ENCODE measurements at places on chromosomes 5 and 9.
A peak's percentile ranks its signal among the peaks of the same experiment; 100 is the strongest.

DNA sequence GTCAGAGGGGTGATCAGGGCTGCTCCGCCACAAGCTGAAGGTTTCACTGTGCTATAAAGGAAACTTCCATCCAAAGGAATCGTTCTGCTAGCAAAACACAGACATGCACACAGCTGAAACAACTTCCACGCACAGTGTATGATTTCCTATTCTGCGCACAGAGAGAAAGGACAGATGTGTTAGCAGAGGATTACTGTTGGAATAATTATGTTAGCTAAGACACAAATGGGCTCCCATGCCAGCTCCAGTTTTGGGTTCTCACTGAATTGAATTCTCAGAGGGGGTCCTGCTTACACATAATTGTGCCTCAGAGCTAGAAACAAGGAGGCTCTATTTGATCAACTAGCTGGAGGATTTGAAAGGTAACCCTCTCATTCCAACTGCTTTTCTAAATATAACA lies 352.4 kb downstream of the IRX2 start:
- no peak for DNase-seq

DNA sequence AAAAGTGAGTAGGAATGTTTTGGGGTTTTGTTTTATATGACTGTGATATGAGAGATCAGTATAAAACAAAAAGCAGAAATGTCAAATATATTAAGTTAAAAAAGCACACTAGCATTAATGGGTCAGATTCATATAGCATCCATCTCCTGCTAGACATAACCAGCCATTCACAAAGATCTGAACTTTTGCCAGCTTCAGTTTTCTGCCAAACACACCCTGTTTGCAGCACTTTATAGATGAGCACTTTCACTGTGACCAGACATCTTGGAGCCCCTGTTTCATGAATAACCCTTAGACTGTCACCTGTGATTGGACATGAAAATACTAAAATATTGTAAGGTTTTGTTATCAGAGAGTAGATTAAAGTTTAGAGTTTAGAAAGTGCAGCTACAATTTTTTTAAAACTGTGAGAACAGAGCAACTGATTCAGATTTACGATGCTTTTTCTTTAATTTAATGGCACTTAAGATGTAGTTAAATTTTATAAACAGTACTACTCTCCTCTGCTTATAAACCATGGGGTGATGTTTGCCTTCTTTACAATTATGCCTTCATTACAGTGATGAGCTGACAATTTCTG lies 142.6 kb downstream of the KCTD16 start:
- no peak for DNase-seq

- no peak for DNase-seq
Measured at GRCh38 chr9:135204177-135204576, 116.7 kb downstream of the OLFM1 start.

DNA sequence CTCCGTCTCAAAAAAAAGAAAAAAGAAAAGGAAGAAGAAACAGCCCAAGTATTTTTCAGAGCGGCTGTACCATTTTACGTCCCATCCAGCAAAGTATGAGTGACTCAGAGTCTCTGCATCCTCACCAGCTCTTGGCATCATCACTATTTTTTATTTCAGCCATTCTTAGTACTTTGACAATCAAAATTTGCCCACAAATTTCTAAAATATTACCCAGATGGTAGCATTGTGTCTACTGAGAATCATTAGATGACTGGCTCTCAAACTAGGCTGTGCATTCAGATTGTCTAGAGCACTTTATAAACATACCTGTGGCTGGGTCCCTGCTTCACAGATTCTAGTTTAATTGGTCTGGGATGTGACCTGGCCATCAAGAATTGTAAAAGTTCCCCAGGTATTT lies 21.6 kb upstream of the MELK start:
- DNase-seq: no peak

DNA sequence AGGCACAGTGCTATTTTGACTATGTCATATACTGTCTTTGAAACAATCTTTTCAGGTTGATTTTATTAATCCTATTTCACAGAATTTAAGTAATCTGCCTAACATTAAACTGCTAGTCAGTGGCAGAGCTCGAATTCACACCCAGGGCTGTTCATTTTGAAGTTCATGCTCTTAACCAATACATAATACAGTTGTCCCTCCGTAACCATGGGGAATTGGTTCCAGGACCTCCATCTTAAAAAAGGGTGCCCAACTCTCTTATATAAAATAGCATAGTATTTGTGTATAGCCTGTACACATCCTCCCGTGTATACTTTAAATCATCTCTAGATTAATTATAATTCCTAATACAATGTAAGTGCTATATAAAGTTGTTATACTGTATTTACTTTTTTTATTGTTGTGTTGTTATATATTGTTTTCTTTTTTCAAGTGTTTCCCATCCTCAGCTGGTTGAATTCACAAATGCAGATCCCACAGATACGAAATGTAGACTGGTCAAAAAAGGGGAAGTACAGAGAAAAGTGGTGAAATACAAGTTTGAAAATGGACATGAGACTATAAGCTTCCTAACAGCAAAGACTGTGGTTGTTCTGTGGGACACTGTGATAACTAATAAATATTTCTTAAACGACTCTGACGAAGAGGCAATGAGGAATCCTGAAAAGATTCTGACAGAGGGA lies 18.3 kb downstream of the RFX3 start:
- DNase-seq: no peak

- DNase-seq: no peak
Measured at GRCh38 chr5:160262151-160263074, 33.1 kb downstream of the FABP6 start.

DNA sequence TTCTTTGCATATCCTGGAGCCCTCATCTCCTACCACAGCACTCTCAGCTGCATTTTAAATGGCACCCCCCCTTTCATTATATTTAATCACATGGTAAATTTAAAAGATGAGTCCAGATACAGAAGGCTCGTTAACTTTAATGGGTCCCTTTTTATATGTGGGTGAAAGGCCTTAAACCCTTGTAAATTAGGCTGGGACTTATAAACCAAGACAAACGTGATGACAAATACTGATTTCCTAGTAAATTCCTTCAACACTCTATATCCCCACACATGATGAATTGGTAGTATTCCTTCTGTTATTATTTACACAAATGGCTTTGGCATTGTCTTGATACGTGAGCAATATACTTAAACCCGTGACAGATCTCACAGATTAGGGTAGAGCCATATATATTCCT lies 210.6 kb downstream of the CAAP1 start:
- DNase-seq: no peak

DNA sequence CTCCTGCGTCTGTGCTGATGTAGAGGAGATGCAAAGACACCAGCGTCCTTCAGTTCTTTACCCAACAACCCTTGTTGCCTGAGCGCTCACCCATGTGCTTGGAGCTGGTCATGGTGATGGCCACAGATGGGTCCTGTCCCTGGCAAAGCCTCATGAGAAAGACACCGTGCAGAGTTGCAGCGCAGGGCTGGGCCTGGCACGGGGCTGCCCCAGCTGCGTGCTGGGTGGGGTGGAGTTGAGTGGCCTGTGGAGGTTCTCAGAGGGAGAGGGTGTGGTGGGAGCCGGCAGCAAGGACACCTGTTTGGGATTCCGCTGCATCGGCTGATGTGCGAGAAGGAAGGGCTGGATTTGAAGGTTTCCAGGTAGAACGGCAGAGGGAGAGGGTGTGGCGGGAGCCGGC lies 125.2 kb upstream of the CACNA1B start:
- no peak for DNase-seq

DNA sequence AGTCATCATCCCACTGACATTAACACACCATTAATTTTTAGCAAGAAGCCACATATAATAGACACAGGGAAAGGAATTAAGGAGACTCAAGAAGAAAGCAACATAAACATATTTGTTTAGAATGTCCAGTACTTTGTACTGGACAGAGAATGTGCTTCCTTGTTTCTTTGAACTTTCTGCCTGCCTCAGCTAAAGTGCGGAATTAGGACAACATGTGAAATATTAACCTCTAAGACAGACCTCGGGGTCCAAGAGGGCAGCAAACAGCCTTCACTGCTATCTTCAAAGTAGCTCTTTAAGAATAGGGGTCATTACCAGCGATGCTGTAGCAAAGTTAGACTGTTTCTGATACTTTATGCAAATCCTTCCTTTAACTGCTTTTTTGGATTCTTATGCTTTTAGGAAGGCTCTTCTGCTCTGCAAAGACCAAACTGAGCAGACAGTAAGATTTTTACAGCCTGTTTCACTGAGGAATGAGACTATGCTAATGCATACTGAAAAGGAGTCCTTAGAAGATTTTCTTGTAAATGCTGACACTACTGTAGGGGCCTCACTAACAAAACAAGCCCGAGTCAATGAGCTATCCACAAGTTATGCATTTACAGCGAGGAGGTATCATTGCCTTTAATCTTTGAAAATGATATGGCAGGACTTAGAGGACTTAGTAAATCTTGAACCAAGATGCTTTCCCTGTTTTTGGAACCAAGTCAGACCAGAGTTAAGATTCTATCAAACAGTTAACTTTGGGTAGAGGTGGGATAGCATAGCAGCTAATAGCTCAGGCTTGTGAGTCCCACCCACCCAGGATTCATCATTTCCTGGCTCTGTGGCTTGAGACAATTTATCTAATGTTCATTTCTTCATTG lies 23.8 kb downstream of the DAB2 start:
- no peak for DNase-seq

GRCh38 chr9:74800226-74800625 lies 87.5 kb downstream of the TRPM6 start:
- DNase-seq: no peak

DNA sequence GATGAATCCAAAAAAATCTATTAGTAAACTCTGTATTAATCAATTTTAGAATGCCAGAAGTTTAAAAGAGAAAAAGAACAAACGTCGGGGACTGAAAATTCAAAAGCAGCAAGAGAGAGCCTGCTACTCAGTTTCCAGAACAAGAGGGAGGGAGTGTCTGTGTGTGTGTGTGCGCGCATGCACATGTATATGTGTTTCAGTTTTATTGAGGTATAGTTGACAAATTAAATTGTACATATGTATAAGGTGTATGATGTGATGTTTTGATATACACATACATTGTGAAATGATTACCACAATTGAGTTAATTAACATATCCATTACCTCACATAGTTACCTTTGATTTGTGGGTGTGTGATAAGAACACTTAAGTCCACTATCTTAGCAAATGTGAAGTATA lies 27.6 kb upstream of the GRAMD2B start:
- no peak for DNase-seq

- DNase-seq: no peak
Measured at GRCh38 chr5:42756606-42757601, at the start of gene CCDC152. Gene CCDC152, plus strand, starts transcription at chr5:42756818. Its CDS starts 2,304 bp downstream, at chr5:42759122.

DNA sequence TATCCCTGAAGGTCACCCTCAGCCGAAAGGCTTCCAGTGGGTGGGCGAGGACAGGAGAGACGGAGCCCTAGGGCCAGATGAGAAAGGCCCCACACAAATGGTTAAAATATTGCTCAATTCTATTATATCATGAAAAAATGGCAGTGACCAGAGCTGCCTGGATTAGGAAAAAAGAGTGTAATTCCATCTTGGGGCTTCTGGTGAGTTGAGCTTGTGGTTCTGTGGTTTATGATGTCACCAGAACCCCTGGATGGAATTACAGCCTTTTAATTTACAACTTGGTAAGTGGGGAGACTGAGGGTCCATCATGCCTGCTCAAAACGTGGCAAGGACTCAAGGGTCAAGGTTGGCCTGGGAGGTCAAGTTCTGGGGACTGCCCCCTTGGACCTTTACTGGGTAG lies 55.5 kb upstream of the STC2 start:
- DNase-seq: peak; percentile 44

DNA sequence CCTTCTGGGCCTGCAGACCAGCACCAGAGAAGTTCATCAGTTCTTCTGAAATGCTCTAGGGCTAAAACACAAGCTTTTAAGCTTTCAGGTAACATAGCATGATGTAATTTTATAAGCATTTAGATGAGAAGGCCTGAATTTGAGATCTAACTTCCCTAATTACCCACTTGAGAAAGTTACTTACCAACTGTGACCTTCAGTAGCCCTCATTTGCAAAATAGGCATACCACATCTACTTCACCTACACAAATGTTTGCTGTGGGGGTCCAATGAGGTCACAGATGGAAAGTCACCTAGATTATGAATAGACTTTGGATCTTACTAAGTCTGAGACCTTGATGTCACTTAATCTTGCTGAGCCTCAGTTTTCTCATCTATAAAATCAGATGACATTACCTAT lies 36.5 kb downstream of the FBXO10 start:
- DNase-seq: no peak

DNA sequence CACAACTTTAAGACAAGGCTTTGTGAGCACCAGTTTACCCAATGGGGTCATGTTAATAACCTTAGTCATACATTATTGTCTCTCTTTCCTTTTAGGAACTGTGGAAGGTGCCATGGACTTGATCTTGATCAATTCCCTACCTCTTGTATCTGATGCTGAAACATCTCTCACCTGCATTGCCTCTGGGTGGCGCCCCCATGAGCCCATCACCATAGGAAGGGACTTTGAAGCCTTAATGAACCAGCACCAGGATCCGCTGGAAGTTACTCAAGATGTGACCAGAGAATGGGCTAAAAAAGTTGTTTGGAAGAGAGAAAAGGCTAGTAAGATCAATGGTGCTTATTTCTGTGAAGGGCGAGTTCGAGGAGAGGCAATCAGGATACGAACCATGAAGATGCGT lies 48.7 kb downstream of the TEK start:
- no peak for DNase-seq

DNA sequence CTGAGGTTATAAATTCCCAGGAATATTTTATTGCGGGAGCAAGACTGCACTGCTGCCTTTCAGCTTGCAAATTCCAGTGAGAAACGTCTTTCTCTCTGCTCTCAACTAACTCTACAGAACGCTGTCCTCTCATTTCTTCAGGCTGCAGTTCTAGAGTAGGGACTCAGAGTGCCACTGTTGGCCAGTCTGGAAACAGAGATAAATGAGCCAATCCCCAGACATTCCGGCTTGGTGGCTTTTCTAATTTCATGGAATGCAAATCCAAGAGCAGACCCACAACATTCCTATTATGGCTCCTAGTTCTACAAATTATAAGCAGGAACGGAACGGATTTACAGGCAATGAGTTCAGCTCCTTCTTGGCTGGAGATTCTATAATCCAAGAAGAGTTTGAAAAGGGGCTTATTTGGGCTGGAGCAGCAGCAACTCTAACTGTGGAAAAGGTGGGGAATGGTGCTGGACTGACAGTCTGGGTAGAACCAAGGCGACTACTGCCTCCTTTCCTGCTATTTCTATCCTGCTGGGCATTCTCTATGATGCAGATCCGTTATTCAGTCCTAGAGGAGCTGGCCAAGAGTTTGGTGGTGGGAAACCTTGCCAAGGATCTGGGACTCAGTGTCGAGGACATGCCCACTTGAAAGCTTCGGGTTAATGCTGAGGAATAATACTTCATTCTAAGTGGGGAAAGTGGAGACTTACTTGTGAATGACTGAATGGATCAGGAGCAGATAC lies 9.3 kb downstream of the PCDHGA12 start:
- no peak for DNase-seq
